NCI-H460 (cell line): ENCODE measurements at places on chromosomes 1 and 21.

DNA sequence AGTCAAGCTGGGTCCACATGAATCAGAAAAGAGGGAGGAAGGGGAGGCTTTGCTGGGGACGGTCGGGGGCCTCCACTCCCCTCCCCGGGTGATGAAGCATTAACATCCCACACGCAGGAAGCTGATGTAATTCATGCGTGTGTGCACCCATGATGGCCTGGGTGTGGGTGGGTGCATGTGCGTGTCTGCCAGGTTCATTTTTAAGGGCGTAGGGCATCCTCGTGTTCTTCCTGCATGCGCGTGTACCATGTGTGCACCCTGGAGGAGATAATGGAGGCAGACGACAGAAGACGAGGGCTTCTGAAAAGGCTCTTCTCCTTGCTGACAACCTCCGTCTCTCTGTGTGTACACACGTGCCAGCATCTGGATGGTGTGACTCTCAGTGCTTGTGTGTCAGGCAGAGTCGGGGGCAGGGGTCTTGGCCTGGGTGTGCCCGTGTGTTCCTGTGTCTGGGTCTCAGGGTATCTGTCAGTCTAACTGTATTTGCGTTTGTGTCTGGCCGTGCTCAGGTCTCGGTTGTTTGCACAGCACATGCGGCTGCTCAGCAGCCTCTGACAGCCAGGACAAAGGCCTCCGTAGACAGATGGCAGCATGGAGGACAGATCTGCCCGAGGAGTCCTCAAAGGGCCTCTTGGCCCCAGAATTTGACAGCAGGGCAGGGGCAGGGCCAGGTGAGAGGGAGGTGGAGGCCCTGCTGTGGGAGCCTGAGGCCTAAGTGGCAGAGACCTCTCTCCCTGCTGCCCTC lies 2.4 kb downstream of the RAP1GAP start:
- DNase-seq, result no peak

DNA sequence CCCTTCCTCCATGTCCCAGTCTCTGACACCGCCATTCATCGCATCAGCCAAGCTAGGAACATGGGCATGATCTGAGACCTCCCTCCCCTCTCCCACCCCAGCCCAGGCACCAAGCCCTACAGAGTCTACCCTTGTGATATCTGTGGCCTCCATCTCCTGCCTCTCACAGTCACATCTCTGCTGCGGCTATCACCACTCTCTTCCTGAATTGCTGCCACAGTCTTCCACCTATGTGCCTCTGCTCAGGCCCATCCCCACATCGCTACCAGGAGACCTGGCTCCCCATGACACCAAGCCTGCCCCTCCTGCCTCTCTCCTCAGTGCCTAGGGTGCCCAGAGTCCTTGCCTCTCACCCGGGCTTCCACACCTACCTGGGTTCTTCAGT lies 82.7 kb upstream of the BCAR3 start:
- DNase-seq, result no peak

DNA sequence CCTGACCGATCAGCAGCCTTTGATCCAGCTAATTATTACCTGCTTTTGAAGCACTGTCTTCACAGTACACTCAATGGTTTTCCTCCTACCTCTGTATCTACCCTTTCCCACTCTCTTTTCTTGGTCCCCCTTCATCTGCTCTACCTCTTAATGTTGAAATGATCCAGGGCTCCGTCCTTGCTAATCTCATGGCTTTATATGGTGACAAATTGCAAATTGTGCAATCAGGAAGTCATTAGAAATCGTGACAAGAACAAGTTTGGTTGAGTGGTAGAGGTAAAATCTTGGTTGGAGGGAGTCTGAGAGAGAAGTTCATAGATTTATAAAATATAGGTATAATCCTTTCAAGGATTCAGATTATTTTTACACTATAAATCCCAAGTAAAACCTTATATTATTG lies 9.6 kb upstream of the CYB5R1 start:
- no peak for DNase-seq

GRCh38 chr21:36135391-36136102 lies 668 bp downstream of the CBR3 start:
- DNase-seq, result peak; percentile 59
